ENCODE measurements at places on chromosomes 16 and 17. TPM values are rescaled to one million over a fixed set of nuclear protein-coding genes. Genes with fewer than 3 reads are reported as not detected.
A peak's percentile ranks its signal among the peaks of the same experiment; 100 is the strongest.

DNA sequence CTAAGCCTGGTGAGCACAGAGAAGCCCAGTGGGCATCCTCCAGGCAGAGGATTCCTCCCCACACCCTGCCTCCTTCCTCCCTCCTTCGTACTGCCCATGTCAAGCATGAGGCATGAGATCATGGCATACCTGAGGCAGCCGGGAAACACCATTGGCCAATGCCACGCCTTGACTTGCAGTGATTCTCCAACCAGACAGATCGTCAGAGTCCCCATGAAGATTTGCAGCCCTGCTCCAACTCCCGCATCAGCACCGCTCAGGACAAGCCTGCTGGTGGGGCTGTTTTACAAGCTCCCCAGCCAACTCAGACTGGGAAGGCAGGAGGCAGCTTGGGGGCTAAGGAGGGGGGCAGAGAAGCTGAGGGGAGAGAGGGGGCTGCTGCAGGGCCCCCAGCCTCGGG is 2.9 kb upstream of the KRT16 start:
- no peak for DNase-seq
- H3K36me3 ChIP-seq = no peaks in the 10 kb centered on the region
- no peak overlapping the region for H3K27ac ChIP-seq
- H3K4me3 ChIP-seq = no peak overlapping the region

SHCBP1 gene
- total RNA-seq = 0.44 TPM

NXN gene
- 12.8 TPM for total RNA-seq

GRCh38 chr17:82283208-82283749 is 9.8 kb upstream of the CSNK1D start:
- H3K36me3 ChIP-seq = no peaks in the 10 kb centered on the region
- no peak for DNase-seq
- peaks cover 12% of the 10 kb centered on the region for H3K4me1 ChIP-seq
- H3K27me3 ChIP-seq = no peaks in the 10 kb centered on the region

DNA sequence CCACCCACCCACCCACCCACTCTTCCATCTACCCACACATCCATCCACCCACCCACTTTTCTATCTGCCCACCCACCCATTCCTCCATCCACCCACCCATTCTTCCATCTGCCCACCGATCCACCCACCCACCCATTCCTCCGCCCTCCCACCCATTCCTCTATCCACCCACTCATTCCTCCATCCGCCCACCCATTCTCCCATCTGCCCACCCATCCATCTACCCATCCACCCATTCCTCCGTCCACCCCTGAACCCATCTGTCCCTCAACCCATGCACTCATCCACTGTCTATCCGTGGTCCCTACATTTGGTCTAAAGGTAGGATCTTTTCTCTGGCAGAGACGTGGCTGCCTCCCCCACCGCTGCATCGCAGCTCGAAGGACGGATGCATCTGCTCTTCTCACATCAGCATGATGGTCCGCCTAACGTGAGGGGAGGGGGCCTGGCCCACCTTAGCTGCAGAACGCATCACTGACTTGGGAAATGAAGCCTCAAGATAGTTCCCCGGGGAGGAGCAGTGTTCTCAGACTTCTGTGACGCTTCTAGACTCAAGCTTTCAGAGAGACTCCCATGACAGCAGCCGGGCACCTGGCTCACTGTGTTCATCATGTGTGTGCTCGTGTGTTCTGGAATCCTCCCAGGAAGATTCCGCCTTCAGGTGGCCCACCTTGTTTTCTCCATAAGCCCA is 17.2 kb upstream of the GSE1 start:
- H3K27ac ChIP-seq = no peak overlapping the region
- no peaks in the 10 kb centered on the region for H3K36me3 ChIP-seq
- no peak overlapping the region for H3K4me3 ChIP-seq

DNA sequence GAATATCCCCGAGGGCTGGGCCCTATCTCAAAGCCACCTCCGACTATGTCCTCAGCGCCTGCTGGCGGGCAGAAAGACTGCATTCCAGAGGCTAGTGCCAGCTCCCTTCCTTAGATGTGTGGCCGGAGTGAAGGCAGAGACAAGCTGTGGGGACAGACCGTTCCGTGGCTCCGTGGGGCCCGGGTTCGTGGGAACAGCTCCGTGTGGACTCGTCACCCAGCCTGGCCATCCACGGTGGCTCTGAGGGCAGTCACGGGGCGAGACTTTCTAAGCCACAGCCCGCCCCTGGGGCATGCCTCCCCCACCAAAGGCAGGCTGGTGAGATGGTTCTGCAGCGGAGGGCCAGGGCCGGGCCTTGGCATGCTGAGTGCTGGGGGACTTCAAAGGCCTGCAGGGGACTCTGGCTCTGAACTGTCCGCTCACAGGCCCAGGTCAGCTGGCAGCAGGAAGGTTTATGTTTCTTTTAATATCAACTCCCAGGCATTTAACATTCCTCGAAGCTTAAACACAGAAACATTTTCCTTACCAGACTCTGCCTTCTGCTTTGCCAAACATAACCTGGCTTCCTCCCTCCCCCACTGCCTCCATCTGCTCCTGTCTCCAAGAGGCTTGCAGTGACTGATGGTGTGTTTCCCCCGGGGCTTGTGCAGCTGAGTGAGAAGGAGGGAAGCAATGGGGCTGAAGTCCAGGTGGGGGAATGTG is 50.4 kb downstream of the TIMM22 start:
- H3K4me1 ChIP-seq = no peaks in the 10 kb centered on the region
- H3K27ac ChIP-seq = peak overlapping the region; percentile 68
- H3K27me3 ChIP-seq = no peaks in the 10 kb centered on the region
- DNase-seq = no peak
- no peaks in the 10 kb centered on the region for H3K36me3 ChIP-seq

DNA sequence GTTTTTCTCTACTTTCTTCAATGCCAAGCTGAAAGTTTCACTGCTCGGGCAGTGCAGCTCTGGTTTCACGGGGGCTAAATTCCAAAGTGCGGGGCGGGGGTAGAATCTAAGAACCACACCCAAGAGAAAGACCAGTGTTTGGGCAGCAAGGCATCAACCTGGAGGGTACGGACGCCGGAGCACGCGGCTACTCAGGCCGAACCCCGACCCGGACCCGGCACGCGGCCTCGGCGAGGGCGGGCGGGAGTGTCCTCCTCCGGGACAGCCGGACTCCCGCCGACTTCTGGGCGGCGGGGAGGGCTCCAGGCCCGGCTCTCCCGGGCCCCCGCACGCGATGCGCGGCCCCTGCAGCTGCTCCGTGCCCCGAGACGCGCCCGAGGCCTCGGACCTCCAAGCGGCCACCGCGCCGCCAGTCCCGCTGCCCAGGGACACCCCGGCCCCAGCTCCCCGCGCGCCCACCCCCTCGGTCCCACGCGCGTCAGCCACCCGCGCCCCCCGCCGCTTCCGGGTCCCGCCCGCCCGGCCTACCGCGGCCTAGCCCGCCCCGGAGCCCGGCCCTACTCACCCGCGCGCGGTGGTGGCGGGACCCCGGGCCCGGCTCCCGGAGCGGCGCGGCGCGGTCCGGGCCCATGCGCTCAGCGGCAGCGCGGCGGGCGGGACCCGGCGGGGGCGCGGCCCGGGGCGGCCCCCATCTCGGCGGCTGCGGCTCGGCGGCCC is 561 bp downstream of the AXIN1 start:
- H3K4me3 ChIP-seq = peak overlapping the region; percentile 96
- H3K27me3 ChIP-seq = no peaks in the 10 kb centered on the region
- DNase-seq = no peak
- H3K36me3 ChIP-seq = no peaks in the 10 kb centered on the region
- peak overlapping the region; percentile 79 for H3K27ac ChIP-seq
- H3K4me1 ChIP-seq = peaks cover 5% of the 10 kb centered on the region

- no peaks in the 10 kb centered on the region for H3K4me1 ChIP-seq
- H3K27me3 ChIP-seq = no peaks in the 10 kb centered on the region
- no peak overlapping the region for H3K4me3 ChIP-seq
- H3K36me3 ChIP-seq = no peaks in the 10 kb centered on the region
- DNase-seq = no peak
Observed at GRCh38 chr16:24624102-24624501, 84.7 kb downstream of the RBBP6 start.

KRT20 gene
- 6.6 TPM for total RNA-seq

ZNF286A gene
- total RNA-seq = 22.9 TPM

- H3K27me3 ChIP-seq = no peaks in the 10 kb centered on the region
- H3K27ac ChIP-seq = peak overlapping the region; percentile 4
- DNase-seq = no peak
- H3K4me3 ChIP-seq = no peak overlapping the region
- H3K36me3 ChIP-seq = no peaks in the 10 kb centered on the region
- H3K4me1 ChIP-seq = no peaks in the 10 kb centered on the region
Observed at GRCh38 chr16:81542609-81543570, 98.3 kb downstream of the CMIP start.
